ENCODE measurements at places on chromosomes 1 and 21. TPM values are rescaled to one million over a fixed set of nuclear protein-coding genes. Genes with fewer than 3 reads are reported as not detected.
A peak's percentile ranks its signal among the peaks of the same experiment; 100 is the strongest.

DNA sequence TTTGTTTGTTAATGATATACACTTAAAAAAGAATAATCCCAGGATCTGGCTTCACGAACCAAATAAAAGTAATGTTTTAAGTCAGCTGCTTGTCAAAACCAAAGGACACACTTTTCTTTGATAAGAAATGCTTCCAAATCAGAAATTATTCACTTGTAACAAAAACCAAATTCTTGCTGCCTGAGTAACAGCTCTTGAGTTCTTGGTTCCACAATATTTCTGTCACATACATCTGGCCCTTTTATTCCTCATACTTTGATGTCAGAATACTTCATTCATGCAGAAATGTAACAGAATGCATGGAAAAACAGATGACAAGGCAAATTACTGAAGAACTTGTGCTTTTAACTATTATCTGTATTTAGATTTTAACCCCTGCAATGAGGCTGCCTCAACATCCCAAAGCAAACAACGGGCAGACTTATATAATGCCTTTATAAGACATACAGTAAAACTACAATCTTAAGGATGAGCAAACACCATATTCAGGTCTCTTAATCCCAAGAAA is 1.5 kb downstream of the VAMP4 start:
- no peaks in the 10 kb centered on the region for H3K27me3 ChIP-seq
- H3K36me3 ChIP-seq = no peaks in the 10 kb centered on the region
- peaks cover 30% of the 10 kb centered on the region for H3K4me1 ChIP-seq
- H3K27ac ChIP-seq = no peak overlapping the region

GRCh38 chr21:44710756-44711326 is 531 bp downstream of the TSPEAR start:
- H3K36me3 ChIP-seq = no peaks in the 10 kb centered on the region
- H3K27ac ChIP-seq = no peak overlapping the region
- no peak overlapping the region for H3K4me3 ChIP-seq
- DNase-seq = no peak

DNA sequence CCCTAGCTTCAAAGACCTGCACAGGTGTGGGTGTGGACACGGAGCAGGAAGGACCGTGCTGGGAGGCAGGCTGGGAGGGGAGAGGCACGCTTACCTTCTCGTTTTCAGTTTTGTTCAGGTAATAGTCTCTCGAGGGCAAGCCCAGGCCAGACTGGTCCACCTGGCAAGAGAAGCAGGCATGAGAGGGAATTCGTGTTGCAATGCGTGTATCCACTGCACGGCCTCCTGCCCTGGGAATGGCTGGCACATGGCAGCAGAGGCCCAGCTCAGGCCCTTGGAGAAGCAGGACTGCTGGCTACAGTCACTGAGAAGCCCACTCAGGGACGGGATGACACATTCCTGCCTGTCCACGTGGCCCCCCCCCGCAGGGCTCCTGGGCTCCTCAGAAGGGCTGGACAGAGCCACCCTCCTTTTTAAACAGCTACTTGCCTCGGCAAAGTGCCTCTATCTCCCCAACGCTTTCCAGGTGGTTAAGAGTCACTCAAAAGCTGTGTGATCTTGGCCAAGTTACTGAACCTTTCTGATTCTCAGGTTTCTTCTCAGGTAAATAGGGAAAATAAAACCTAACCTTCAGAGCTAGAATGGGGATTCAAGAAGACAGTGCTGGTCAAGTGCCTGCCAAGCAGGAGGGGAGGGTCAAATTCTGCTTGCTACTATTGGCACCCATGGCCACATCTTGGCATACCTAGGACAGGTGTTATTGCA is 32.7 kb downstream of the ECE1 start:
- H3K4me3 ChIP-seq = no peak overlapping the region
- peaks cover 28% of the 10 kb centered on the region for H3K4me1 ChIP-seq
- H3K27me3 ChIP-seq = no peaks in the 10 kb centered on the region
- peaks cover 4% of the 10 kb centered on the region for H3K36me3 ChIP-seq
- no peak overlapping the region for H3K27ac ChIP-seq

GRCh38 chr1:50265790-50266314 is 157.1 kb downstream of the ELAVL4 start:
- H3K36me3 ChIP-seq = no peaks in the 10 kb centered on the region
- H3K27ac ChIP-seq = no peak overlapping the region
- H3K27me3 ChIP-seq = no peaks in the 10 kb centered on the region

GRCh38 chr1:70706381-70707037 is 295.4 kb downstream of the CTH start:
- no peak overlapping the region for H3K4me3 ChIP-seq
- H3K36me3 ChIP-seq = no peaks in the 10 kb centered on the region
- no peak overlapping the region for H3K27ac ChIP-seq
- no peaks in the 10 kb centered on the region for H3K4me1 ChIP-seq
- DNase-seq = no peak

GRCh38 chr1:25738499-25738898 is 61.5 kb upstream of the SELENON start:
- H3K4me1 ChIP-seq = no peaks in the 10 kb centered on the region
- DNase-seq = no peak
- no peaks in the 10 kb centered on the region for H3K36me3 ChIP-seq
- H3K27me3 ChIP-seq = no peaks in the 10 kb centered on the region

GRCh38 chr1:180540697-180541594 is 17.8 kb upstream of the OVAAL start:
- no peaks in the 10 kb centered on the region for H3K36me3 ChIP-seq
- H3K27me3 ChIP-seq = no peaks in the 10 kb centered on the region
- no peak for DNase-seq
- H3K4me3 ChIP-seq = no peak overlapping the region

GRCh38 chr1:84073266-84073665 is 70.8 kb upstream of the PRKACB start:
- H3K4me3 ChIP-seq = no peak overlapping the region
- DNase-seq = peak; percentile 12
- peaks cover 9% of the 10 kb centered on the region for H3K4me1 ChIP-seq
- no peak overlapping the region for H3K27ac ChIP-seq
- no peaks in the 10 kb centered on the region for H3K36me3 ChIP-seq
- no peaks in the 10 kb centered on the region for H3K27me3 ChIP-seq

DNA sequence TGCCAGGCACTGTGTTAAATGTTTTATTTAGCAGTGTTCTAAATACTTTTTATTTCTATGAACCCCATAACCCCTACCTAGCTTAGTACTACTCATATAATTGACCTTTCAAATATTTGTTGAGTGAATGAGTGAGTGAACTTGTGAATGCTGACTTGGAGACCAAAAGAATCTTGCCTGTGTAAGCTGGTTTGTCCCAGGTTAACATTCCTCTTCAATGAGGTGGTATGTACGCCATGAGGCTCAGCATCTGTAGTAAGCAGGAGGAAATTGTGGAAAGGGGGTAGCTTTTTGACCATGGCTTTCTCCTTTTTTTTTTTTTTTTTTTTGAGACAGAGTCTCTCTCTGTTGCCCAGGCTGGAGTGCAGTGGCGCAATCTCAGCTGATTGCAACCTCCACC is 14.6 kb downstream of the MED18 start:
- no peaks in the 10 kb centered on the region for H3K4me1 ChIP-seq
- no peak overlapping the region for H3K4me3 ChIP-seq
- no peak for DNase-seq
- no peaks in the 10 kb centered on the region for H3K36me3 ChIP-seq
- H3K27ac ChIP-seq = no peak overlapping the region
- H3K27me3 ChIP-seq = no peaks in the 10 kb centered on the region

- no peaks in the 10 kb centered on the region for H3K36me3 ChIP-seq
- H3K4me1 ChIP-seq = no peaks in the 10 kb centered on the region
- no peak overlapping the region for H3K4me3 ChIP-seq
- no peaks in the 10 kb centered on the region for H3K27me3 ChIP-seq
- no peak for DNase-seq
These were observed 104.0 kb upstream of the ZNF678 start for GRCh38 chr1:227459326-227459841.

- no peaks in the 10 kb centered on the region for H3K36me3 ChIP-seq
- H3K4me1 ChIP-seq = no peaks in the 10 kb centered on the region
- no peak for DNase-seq
- H3K4me3 ChIP-seq = no peak overlapping the region
- no peaks in the 10 kb centered on the region for H3K27me3 ChIP-seq
- no peak overlapping the region for H3K27ac ChIP-seq
These were observed 1708.5 kb downstream of the BRINP3 start for GRCh38 chr1:188769181-188769580.

GRCh38 chr21:41665766-41666595 is 100.9 kb downstream of the RIPK4 start:
- no peak overlapping the region for H3K4me3 ChIP-seq
- no peak for DNase-seq
- H3K27me3 ChIP-seq = no peaks in the 10 kb centered on the region
- H3K4me1 ChIP-seq = peaks cover 7% of the 10 kb centered on the region
- H3K27ac ChIP-seq = no peak overlapping the region

DNA sequence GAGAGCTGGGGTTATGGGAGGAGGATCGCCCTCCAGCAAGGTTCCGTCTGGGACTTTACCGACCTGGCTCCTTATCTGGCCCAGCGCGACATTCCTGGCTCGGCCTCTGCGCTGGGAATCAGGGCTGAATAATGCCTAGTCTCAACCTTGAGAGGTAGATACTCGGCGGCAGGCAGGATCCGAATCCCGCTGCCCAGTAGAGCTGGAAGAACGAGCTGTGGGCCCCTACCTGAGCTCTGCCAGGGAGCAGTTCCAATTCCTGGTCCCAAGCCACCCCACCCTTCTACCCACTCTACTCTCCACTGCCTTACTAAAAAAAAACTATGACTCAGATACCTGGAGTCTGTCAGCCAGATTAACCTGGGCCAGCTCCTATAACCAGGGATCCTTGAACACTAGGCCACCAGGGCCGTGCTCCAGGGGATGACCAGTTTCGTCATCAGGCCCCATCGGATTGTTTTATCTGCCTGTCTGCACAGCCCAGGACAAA is 53.6 kb downstream of the RHBG start:
- no peak overlapping the region for H3K4me3 ChIP-seq
- DNase-seq = no peak
- no peak overlapping the region for H3K27ac ChIP-seq
- no peaks in the 10 kb centered on the region for H3K36me3 ChIP-seq
- peaks cover 19% of the 10 kb centered on the region for H3K4me1 ChIP-seq

- no peaks in the 10 kb centered on the region for H3K27me3 ChIP-seq
- H3K27ac ChIP-seq = no peak overlapping the region
- no peak overlapping the region for H3K4me3 ChIP-seq
- H3K4me1 ChIP-seq = peaks cover 38% of the 10 kb centered on the region
- DNase-seq = no peak
These were observed 33.6 kb upstream of the IFNGR2 start for GRCh38 chr21:33369586-33369985.

- no peaks in the 10 kb centered on the region for H3K27me3 ChIP-seq
- H3K27ac ChIP-seq = no peak overlapping the region
- no peaks in the 10 kb centered on the region for H3K36me3 ChIP-seq
- no peak overlapping the region for H3K4me3 ChIP-seq
- no peaks in the 10 kb centered on the region for H3K4me1 ChIP-seq
These were observed 25.3 kb upstream of the SYT6 start for GRCh38 chr1:114178936-114179335.

- no peak for DNase-seq
- H3K27ac ChIP-seq = no peak overlapping the region
- H3K36me3 ChIP-seq = no peaks in the 10 kb centered on the region
- no peaks in the 10 kb centered on the region for H3K4me1 ChIP-seq
- 0 out of 2 replicates have a peak, but pooled peaks cover 3% of the 10 kb centered on the region for H3K27me3 ChIP-seq
- no peak overlapping the region for H3K4me3 ChIP-seq
These were observed 17.1 kb downstream of the KCNJ6 start for GRCh38 chr21:37899146-37899545.

GRCh38 chr1:9440763-9441194 is 98.5 kb upstream of the SLC25A33 start:
- no peak for DNase-seq
- H3K4me3 ChIP-seq = no peak overlapping the region
- H3K4me1 ChIP-seq = no peaks in the 10 kb centered on the region
- no peak overlapping the region for H3K27ac ChIP-seq
- no peaks in the 10 kb centered on the region for H3K36me3 ChIP-seq

- no peak for DNase-seq
- H3K36me3 ChIP-seq = no peaks in the 10 kb centered on the region
- no peaks in the 10 kb centered on the region for H3K27me3 ChIP-seq
- H3K4me3 ChIP-seq = no peak overlapping the region
These were observed 8.2 kb upstream of the NEK2 start for GRCh38 chr1:211683396-211684297.

DNA sequence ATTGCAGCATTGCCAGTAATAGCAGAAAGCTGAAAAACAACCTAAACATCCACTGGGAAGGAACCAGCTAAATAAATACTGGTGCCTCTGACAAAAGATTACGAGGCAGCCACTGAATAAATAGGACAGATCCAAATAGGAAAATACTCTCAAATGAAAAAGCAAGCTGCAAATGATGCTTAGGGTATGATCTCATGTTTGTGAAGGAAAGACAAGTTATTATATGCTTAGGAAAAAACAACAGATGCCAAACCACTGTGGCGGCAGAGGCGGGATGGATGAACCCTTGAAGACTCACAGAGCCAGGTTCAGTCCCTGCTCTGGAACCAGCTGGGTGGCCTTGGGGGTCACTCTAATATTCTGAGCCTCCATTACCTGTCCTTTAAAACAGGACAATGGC is 41.6 kb downstream of the MATN1 start:
- H3K27me3 ChIP-seq = no peaks in the 10 kb centered on the region
- H3K27ac ChIP-seq = no peak overlapping the region
- peaks cover 19% of the 10 kb centered on the region for H3K4me1 ChIP-seq
- no peak overlapping the region for H3K4me3 ChIP-seq
- DNase-seq = no peak

DNA sequence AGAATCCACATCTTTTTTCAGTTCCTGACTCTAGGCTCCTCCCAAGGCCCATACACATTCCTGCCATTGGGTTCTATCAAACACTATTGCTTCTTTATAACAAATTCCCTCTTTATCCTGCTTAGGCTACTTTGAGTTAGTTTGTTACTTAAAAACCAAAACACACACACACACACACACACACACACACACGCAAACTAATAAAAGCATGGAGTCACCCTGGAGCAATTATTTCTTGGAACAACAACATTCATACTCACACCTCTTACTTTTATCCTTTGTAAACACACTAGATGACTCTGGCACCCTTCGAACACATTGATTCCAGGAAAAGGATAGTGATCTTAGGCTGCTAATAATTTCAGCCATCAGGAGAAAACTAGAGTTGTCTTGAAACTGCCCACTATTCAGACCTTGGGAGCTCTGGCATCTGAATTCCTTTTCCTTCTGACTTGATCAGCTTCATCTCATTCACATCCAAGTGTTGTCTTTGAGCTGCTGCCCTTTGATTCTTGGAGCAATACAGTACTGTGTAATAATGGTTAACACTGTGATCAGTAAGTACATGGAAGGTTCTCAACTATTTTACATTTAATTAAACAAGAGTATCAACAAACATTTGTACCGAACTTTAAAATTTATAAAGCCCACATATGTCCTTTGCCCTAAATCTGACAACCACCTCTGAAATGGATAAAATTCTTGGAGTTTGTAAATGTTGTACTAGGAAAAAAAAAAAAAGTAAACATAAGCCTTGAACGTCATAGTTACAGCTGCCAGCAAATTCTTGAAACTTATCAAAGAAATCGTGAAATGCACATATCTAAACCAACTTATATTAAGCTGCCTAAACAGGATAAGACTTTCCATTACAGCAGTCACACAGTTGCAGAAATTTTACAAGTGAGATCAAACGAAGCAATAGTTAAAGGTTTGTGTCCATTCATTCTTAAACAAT is 2.8 kb upstream of the SEC22B start:
- no peak overlapping the region for H3K4me3 ChIP-seq
- H3K36me3 ChIP-seq = no peaks in the 10 kb centered on the region
- no peak for DNase-seq

Gene KCNJ15
- total RNA-seq = not detected

Gene ETV3L
- not detected for total RNA-seq

Gene OR10Z1
- total RNA-seq = not detected

Gene OPRD1
- not detected for total RNA-seq

Gene SH2D2A
- total RNA-seq = not detected

Gene TAS1R3
- 82.6 TPM for total RNA-seq

Gene ZNF593OS
- total RNA-seq = not detected

Gene TMPRSS15
- 0.19 TPM for total RNA-seq

Gene PROK1
- total RNA-seq = not detected

Gene FASLG
- not detected for total RNA-seq

Gene DCST2
- total RNA-seq = 3.5 TPM

Measured in Karpas-422 (cell line).